ENCODE measurements at places on chromosomes 13 and 19. TPM values are rescaled to one million over a fixed set of nuclear protein-coding genes. Genes with fewer than 3 reads are reported as not detected.

Gene SERPINE3
- not detected for total RNA-seq

Gene ZNF333
- 2.3 TPM for total RNA-seq

Gene DIAPH3
- total RNA-seq: 6.7 TPM

Gene OR7A17
- not detected for total RNA-seq

Gene NCAN
- total RNA-seq: 0.07 TPM

Gene DPF1
- total RNA-seq: 4.3 TPM

Gene ZNF557
- total RNA-seq: 2.7 TPM

Gene CACNA1A
- 0.07 TPM for total RNA-seq

Gene FPR2
- total RNA-seq: not detected

Gene KIR3DL2
- not detected for total RNA-seq

Gene CEACAM21
- total RNA-seq: not detected

Gene CPB2
- not detected for total RNA-seq

Gene DACH1
- not detected for total RNA-seq

Gene ALKBH7
- 36.6 TPM for total RNA-seq

Data from A549 treated with CORT108297 at 1 μM for 4 hours (cell line).